ENCODE measurements at places on chromosomes 13 and 19.
A peak's percentile ranks its signal among the peaks of the same experiment; 100 is the strongest.

GRCh38 chr13:44431150-44431549 is 57.5 kb downstream of the SERP2 start:
- H3K27ac ChIP-seq, result no peak overlapping the region
- peaks cover 8% of the 10 kb centered on the region for H3K27me3 ChIP-seq
- H3K36me3 ChIP-seq, result peaks cover 6% of the 10 kb centered on the region
- H3K4me3 ChIP-seq, result no peak overlapping the region
- H3K4me1 ChIP-seq, result peaks cover 10% of the 10 kb centered on the region

- H3K4me1 ChIP-seq, result no peaks in the 10 kb centered on the region
- no peak overlapping the region for H3K4me3 ChIP-seq
- H3K27me3 ChIP-seq, result peaks cover 77% of the 10 kb centered on the region
- DNase-seq, result no peak
- no peaks in the 10 kb centered on the region for H3K36me3 ChIP-seq
These were observed 44.0 kb upstream of the FLT1 start for GRCh38 chr13:28538932-28539331.

DNA sequence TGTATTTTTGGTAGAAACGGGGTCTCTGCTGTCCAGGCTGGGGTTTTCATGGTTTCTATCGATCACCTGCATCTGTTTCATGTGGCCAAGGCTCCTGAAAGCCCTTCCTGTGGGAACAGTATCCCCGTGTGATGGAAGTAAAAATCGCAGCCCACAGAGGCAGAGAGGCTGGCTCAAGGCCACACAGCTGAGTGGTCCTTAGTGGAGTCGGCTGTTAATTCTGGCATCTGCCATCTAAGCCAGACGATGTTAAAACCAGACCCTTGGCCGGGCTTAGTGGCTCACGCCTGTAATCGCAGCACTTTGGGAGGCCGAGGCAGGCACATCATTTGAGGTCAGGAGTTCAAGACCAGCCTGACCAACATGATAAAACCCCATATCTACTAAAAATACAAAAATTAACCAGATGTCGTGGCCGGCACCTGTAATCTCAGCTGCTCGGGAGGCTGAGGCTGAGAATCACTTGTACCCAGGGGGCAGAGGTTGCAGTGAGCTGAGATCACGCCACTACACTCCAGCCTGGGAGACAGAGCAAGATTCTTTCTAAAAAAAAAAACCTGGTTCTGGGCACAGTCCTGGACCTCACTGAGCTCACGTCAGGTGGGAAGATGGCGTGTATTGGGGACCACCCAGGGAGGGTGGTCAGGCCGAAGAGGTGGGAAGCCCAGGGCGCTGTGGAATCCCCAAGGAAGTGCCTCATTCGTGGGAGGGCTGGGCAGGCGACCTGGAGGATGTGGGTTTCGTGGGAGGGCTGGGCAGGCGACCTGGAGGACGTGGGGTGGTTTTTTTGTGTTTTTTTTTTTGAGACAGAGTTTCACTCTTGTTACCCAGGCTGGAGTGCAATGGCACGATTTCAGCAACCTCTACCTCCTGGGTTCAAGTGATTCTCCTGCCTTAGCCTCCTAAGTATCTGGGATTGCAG is 18.5 kb upstream of the MISP start:
- H3K4me3 ChIP-seq, result no peak overlapping the region
- peaks cover 7% of the 10 kb centered on the region for H3K36me3 ChIP-seq
- H3K27me3 ChIP-seq, result peaks cover 6% of the 10 kb centered on the region
- DNase-seq, result no peak
- no peak overlapping the region for H3K27ac ChIP-seq
- H3K4me1 ChIP-seq, result peaks cover 14% of the 10 kb centered on the region

DNA sequence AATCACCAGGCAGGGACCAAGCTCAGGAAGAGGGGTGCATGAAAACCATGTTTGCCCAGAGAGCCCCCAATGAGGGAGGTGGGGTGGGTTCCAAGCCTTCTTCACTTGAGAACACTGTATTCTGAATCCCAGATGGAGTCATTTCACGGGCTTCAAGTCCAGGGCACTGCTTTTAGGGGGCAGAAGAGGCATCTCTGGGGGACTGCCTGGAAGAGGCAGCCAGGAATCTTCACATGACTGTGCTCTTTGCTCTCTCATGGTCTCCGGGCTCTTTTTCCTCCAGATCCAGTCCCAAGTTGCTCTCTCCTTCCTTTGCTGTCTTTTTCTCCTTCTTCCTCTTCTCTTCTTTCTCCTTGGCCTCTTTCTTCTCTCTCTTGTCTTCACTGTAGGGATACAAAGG is 5.7 kb downstream of the SMIM24 start:
- DNase-seq, result no peak
- H3K27ac ChIP-seq, result no peak overlapping the region
- no peaks in the 10 kb centered on the region for H3K27me3 ChIP-seq
- H3K4me1 ChIP-seq, result peaks cover 13% of the 10 kb centered on the region
- H3K4me3 ChIP-seq, result no peak overlapping the region
- H3K36me3 ChIP-seq, result peaks cover 3% of the 10 kb centered on the region

DNA sequence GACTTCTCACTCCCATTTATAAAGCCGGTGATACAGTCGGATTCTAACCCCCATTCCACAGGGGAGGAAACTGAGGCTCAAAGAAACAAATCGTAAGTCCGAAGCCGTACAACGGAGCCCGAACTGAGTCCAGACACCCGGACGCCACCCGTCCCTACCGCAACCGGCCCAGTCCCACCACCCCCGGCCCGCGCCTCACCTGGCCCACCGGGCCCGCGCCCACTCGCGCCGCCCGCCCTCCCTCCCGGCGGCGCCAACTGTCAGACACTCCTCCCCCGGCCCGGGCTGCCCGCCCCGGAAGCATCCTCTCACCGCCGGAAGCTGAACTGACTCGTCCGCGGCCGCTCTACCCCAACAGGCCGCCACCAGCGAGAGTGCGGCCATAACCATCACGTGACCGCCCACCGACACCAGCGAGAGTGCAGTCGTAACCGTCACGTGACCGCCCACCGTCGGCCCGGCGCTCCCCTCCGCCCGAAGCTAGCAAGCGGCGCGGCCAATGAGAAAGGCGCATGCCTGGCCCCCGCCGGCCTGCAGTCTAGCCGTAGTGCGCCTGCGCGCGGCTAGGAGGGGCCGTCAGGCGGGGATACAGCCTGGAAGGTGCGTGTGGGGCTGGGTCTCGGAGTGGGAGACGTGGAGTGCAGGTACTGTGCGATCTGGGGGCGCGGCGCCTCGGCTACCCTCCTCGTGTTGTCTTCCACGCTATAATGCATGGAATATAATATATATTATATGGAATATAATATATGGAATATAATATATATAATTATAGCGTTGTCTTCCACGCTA is at the start of the genes C19orf47 and PLD3:
Gene C19orf47 (minus strand): TSS at position 273 of the 789 bp plus-strand sequence. CDS start 6,540 bp downstream, outside the sequence.
Gene PLD3 (plus strand): TSS at position 571 of the 789 bp plus-strand sequence. CDS start 17,789 bp downstream, outside the sequence.
- peak; percentile 97 for DNase-seq
- H3K4me1 ChIP-seq, result peaks cover 23% of the 10 kb centered on the region
- no peaks in the 10 kb centered on the region for H3K27me3 ChIP-seq
- H3K36me3 ChIP-seq, result peaks cover 13% of the 10 kb centered on the region
- H3K27ac ChIP-seq, result peak within 1 kb of the TSS; percentile 60

DNA sequence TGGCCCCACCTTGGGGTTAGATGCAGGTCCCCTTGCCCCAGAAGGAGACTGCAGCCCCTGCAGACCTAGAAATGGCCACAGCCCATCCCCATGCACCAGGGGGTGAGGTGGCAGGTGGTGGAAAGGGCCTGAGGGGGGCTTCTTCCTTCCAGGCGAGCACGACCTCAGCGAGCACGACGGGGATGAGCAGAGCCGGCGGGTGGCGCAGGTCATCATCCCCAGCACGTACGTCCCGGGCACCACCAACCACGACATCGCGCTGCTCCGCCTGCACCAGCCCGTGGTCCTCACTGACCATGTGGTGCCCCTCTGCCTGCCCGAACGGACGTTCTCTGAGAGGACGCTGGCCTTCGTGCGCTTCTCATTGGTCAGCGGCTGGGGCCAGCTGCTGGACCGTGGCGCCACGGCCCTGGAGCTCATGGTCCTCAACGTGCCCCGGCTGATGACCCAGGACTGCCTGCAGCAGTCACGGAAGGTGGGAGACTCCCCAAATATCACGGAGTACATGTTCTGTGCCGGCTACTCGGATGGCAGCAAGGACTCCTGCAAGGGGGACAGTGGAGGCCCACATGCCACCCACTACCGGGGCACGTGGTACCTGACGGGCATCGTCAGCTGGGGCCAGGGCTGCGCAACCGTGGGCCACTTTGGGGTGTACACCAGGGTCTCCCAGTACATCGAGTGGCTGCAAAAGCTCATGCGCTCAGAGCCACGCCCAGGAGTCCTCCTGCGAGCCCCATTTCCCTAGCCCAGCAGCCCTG is 4.2 kb upstream of the F10 start:
- no peak overlapping the region for H3K27ac ChIP-seq
- no peak for DNase-seq
- no peaks in the 10 kb centered on the region for H3K4me1 ChIP-seq

DNA sequence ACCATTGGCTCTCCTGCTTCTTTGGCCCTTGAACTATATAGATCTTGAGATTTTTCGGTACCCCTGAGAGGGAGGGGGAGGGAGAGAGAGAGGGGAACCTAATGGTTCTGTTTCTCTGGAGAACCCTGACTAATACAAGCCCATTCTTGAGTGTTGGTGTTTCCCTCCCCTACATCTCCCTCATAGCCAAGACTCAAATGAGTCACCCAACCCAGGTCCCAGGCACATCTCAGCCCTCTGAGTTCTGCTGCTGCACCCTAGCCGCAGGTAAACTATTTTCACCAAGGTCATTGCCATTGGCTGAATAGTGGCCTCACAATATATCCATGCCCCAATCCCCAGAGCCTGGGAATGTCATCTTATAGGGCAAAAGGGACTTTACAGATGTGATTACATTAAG is 225.8 kb upstream of the MAB21L1 start:
- H3K36me3 ChIP-seq, result no peaks in the 10 kb centered on the region
- no peak overlapping the region for H3K4me3 ChIP-seq
- DNase-seq, result no peak
- H3K27ac ChIP-seq, result no peak overlapping the region
- H3K27me3 ChIP-seq, result no peaks in the 10 kb centered on the region
- H3K4me1 ChIP-seq, result no peaks in the 10 kb centered on the region

DNA sequence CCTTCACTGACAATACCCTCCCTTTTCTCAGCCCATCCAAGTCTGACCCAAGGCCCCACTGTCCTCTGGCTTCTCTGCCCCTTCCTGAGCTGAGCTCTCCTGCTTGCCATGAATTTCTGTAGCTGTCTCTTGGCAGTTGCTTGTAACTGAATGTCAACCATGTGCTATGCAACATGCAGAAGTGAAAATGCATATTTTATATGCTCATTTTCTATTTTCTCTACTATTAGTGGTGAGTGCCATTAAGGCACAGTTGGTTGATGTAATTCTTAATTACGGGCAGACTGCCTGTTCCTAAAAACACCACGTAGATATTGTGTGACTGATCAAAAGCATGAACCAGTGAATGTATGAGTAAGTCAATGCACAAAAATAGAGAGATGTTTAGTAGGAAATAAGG is 29.6 kb downstream of the TNFSF11 start:
- no peaks in the 10 kb centered on the region for H3K36me3 ChIP-seq
- H3K4me3 ChIP-seq, result no peak overlapping the region
- H3K4me1 ChIP-seq, result no peaks in the 10 kb centered on the region
- DNase-seq, result no peak

DNA sequence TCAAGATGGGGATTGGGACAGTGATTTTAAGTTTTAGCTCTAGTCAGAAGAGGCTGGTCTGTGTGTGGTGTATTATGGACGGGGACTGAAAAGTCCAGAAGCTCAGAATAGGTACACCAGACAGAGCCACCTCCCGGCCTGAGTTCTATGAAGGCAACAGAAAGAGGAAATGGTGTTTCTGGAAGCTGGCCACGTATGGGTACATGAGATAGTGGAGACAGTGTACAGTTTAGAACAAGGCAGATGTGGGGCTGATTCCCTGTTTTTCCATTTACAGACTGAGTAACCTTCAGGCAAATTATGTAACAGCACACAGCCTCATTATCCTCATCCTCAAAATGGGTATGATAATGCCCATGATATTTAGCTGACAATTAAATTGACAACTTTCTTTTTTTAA is 1.3 kb downstream of the ZNF175 start:
- peaks cover 42% of the 10 kb centered on the region for H3K4me1 ChIP-seq
- peak overlapping the region; percentile 99 for H3K4me3 ChIP-seq
- no peak overlapping the region for H3K27ac ChIP-seq
- no peak for DNase-seq

DNA sequence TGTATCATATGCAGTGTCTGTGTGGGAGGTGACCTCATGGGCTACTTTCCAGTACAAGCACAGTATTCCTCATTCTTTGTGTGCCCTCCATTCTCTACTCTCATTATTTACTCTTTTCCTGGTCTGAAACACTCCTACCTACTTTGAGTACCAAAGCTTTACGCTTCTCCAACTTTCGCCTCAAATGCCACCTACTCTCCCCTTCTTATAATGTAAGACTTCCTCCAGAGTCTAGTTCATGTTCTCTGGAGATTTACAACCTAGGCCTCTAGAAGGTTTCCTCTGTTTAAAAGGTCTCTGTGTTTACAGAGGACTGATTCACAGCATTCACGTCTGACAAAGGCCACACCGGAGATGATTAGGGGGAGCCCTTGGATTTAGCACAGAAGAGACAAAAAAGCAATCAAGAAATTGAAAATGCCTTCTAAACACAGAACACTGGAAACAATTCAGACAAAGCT is 302.0 kb downstream of the KLF12 start:
- H3K4me3 ChIP-seq, result peak overlapping the region; percentile 10
- H3K36me3 ChIP-seq, result peaks cover 1% of the 10 kb centered on the region
- no peak for DNase-seq
- H3K27me3 ChIP-seq, result no peaks in the 10 kb centered on the region
- H3K27ac ChIP-seq, result no peak overlapping the region

DNA sequence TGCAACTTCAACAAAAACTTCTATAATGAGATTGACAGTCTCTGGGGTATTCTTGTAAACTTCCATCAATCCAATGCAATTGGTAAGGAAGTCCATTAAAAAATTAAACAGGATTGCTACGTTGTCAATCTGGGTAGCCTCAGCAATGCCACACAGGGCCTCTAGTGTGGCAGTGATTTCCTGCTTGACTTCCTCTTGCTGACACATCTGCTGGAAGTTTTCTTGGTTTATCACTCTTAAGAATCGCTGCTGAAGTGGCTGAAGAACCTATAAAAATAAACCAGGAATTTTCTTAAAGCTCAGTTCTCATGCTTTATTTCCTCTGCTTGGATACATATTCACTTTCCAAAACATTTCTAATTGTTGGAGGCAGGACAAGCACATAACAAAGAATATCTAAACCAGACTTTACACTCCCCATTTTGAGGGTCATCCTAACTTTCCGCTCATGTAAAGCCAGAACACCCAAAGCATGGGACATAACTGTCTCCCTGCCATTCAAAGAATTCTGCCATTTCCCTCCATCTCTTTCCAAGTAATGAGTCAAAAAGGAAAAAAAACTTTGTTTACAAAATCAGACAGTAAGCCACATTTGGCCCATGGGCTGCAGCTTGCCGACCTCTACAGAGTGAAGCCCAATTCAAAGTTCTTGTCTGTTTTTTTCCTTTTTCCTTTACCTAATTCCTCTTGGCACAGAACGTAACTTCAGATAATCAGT is 23.2 kb upstream of the EEF1AKMT1 start:
- no peak for DNase-seq
- peaks cover 7% of the 10 kb centered on the region for H3K4me1 ChIP-seq
- H3K27ac ChIP-seq, result no peak overlapping the region
- H3K4me3 ChIP-seq, result no peak overlapping the region

GRCh38 chr13:25253702-25254101 is 33.6 kb downstream of the MTMR6 start:
- H3K4me3 ChIP-seq, result no peak overlapping the region
- DNase-seq, result no peak
- H3K4me1 ChIP-seq, result no peaks in the 10 kb centered on the region
- no peak overlapping the region for H3K27ac ChIP-seq

GRCh38 chr19:50639121-50640112 is at the start of gene SYT3:
TSS of gene SYT3 (minus strand) at chr19:50639881. CDS start at chr19:50637411, 2,470 bp downstream.
- peaks cover 34% of the 10 kb centered on the region for H3K27me3 ChIP-seq
- H3K4me3 ChIP-seq, result peak within 1 kb of the TSS; percentile 50
- no peaks in the 10 kb centered on the region for H3K36me3 ChIP-seq
- peaks cover 7% of the 10 kb centered on the region for H3K4me1 ChIP-seq
